NCI-H226 (cell line): ENCODE measurements at places on chromosomes 3 and 15.

- no peak for DNase-seq
These were observed 25.5 kb downstream of the CPN2 start for GRCh38 chr3:194325424-194326153.

GRCh38 chr15:77514641-77515402 is 94.1 kb downstream of the HMG20A start:
- DNase-seq, result no peak

GRCh38 chr3:89692601-89693000 is 585.2 kb downstream of the EPHA3 start:
- DNase-seq, result no peak

DNA sequence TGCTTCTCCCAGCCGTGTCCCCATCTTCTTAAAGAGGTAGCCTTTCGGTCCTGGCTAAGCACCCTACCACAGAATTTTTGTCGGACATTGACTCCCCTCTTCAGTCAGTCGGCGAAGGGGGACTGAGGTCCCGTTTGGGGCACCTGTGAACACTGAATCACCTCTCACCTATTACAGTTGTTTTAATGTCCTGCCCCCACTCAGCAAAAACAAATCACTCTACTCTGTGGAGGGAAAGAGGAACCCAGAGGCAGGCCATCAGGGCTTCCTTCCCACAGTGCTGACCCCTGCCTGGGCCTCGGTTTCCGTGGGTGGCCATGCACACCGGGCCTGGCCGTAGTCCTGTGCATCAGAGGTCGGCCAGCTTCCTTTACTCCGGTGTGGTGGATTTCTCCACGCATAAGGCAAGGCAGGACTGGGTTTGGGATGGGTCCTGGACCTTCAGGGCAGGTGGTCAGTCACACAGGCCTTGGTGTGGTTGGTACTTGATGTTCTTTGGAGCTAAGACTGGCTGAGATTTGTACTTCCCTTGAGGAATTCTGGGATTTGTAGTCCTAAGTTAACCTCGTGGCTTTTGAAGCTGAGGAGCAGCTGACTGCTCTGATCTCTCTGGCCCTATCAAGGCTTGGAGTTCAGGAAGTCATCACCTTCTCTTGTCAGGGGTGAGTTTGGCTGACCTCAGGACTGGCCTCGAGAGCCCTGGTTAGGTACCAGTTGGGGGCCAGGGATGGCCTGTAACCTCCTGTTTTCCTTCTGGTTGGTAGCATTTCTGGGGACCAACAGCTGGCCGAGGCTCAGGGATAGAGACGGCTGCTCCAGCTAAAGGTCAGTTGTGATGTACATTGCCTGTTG is 627 bp upstream of the FAM131A start:
- no peak for DNase-seq

DNA sequence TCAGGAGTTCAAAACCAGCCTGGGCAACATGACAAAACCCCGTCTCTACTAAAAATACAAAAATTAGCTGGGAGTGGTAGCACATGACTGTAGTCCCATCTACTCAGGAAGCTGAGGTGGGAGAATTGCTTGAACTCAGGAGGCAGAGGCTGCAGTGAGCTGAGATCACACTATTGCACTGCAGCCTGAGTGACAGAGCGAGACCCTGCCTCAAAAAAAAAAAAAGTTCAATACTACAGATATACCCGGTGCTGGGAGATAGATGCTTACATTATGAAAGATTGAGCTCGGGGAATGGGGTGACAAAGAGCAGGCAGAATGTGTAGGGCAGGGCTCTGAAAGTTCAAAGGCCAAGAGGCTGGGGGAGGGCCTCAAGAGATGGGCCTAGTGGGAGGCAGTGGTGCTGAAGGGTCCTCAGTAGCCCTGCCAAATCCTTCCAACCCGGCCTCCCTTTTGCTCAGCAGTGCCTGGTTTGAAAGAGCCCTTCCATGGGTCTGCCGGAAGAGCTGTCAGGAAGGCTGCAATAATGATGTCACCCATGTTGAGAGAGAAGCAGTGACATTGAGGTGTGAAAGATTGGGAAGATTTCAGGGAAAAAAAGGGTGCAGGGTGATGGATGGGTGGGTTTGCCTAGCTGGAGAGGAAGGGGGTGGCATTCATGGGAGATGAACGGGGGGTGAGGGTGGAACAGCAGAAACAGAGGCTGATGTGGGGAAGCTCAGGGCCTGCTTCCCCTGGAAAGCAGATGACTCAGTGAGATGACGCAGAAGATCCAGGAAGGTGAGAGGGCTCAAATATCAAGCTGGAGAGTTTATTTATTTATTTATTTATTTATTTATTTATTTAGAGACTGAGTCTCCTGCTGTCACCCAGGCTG is 20.0 kb upstream of the IREB2 start:
- DNase-seq, result peak; percentile 28

GRCh38 chr3:127172781-127173515 is 20.0 kb upstream of the PRR23E start:
- no peak for DNase-seq

- DNase-seq, result no peak
These were observed 793 bp downstream of the APOD start for GRCh38 chr3:195582947-195583346.
